Activated CD8-positive, alpha-beta T cell treated with anti-CD3 and anti-CD28 coated beads, Interleukin-2, amount 10 ng/mL, durations not matched to agents 7 days and 5 days (primary cell): ENCODE measurements at places on chromosomes 11 and 22. TPM values are rescaled to one million over a fixed set of nuclear protein-coding genes. Genes with fewer than 3 reads are reported as not detected.

- DNase-seq, result no peak
These were observed 48.7 kb downstream of the LDLRAD3 start for GRCh38 chr11:35992548-35992947.

DNA sequence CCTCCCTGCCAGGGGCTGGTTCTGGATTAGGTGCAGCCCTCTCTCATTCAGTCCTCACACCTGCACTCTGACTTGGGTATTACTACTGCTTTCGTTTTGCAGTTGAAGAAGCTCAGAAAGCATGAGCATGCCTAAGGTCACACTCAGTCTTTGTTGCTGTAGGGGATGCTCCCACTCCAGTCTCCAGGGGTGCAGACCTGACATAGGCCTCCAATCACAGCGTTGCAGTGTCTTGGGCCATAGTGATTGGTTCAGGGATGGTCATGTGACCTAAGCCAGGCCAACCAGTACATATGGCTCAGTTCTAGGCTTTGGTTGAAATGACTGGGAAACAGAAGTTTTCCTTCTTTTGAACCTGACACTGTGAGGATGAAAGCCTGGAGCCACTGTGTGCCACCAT is 61.7 kb downstream of the FBXO7 start:
- DNase-seq, result no peak

DNA sequence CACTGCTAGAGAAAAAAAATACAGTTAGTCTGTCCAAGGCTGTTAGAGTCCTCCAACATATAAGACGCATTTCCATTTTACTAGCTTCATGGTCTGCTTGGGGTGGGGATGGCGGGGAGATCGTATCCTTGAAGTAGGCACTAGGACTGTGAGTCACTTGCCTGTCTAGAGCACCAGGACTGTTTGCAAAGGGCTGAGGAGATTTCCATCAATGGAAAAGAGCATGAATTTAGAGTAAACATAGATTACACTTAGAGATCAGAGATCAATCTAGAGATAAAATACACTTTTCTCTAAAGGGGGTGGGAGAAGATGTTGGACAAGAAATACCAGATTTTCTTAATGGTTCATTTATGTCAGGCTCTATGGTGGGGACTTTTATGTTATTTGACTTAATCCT is 1.7 kb upstream of the MS4A7 start:
- DNase-seq, result no peak

GGTLC3 gene
- total RNA-seq, result not detected
